HT1080 (cell line): ENCODE measurements at places on chromosomes 5 and 9. TPM values are rescaled to one million over a fixed set of nuclear protein-coding genes. Genes with fewer than 3 reads are reported as not detected.

- no peak for DNase-seq
Observed at GRCh38 chr5:154278908-154279307, 88.4 kb downstream of the GALNT10 start.

Gene FOXD4L4
- total RNA-seq: 0.14 and 0.70 TPM in 2 replicates

DNA sequence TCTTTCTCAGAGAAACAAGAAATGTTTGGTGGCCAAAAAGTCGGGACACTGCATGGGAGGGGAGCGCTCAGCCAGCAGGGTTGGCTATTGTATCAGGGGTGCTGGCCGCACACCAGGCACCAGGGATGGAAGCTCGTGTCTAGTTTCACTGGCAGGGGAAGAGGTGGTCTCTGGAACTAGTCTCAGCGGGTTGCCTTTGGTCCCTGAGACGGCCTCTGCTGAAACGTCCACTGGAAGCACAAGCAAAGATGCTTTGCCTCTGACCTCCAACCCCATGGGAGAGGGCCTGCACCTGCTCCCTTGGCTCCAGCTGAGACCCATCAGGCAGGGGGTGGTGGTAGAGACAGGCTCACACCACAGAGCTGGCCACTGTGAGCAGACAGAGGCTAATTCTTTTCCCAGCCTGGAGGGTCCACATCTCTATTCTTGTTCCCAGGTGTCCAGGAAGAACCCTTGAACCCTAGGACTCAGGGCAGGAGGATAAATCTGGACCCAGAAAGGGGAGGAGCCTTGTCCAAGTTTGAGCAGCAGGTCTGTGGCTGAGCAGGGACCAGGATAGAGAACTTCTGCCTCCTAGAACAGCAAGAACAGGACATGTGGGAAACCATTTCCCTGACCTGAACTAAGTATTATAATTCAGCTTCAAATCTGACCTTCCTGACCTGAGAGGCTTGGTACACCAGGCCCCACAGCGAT, 102.6 kb downstream of the RGS3 start:
- DNase-seq: no peak

- no peak for DNase-seq
Observed at GRCh38 chr5:36900283-36900682, 23.7 kb downstream of the NIPBL start.

GRCh38 chr5:100667161-100667630, 132.0 kb downstream of the FAM174A start:
- peak; percentile 77 for DNase-seq

- no peak for DNase-seq
Observed at GRCh38 chr9:110109333-110110092, 98.4 kb downstream of the C9orf152 start.

GRCh38 chr9:61673664-61674381, 484.0 kb downstream of the SPATA31A7 start:
- no peak for DNase-seq

DNA sequence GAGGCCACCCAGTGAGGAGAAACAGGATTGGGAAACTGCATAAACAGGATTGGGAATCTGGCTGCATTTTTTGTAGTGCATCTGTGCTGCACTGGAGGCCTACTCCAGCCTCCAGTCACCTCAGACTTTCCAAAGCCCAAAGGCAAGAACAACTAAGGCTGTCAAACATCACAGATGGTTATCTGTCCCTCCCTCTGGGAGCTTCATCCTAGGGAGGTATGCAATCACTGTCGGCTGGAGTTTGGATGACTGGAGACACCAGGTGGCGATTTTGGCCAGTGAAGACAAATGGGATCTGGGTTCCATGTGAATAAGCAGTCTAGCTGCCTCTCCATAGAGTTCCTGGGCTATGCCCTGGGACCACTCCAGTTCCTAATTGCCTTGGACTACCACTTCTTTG, 9.3 kb upstream of the SPINK13 start:
- DNase-seq: no peak

Gene TTC39B
- total RNA-seq: 1.6 and 3.3 TPM in 2 replicates

DNA sequence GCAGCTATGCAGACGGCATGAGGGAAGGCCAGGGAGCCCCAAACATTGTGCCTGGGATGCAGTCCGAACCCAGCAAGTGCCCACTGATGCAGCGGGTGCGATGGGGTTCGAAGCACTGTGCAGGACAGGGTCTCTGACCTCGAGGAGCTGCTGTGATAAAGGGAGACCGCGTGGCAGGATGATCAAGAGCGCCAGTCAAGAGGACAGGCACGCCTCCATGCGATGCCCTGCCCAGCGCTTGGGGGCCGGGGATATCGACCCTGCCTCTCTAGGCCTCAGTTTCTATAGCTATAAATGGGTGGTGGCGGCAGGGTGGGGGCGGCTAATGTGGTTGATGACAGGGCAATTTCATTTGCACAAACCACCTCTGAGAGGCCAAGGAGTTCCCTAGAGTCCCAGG, 84.7 kb upstream of the BARHL1 start:
- no peak for DNase-seq

Gene PCDHA12
- total RNA-seq: not detected in 2 replicates

GRCh38 chr5:143224672-143225071, 178.8 kb downstream of the NR3C1 start:
- no peak for DNase-seq

Gene OGN
- total RNA-seq: not detected in 2 replicates

Gene NTNG2
- total RNA-seq: 1.1 and 2.6 TPM in 2 replicates
